Right ventricle myocardium inferior (tissue), 1 donor: ENCODE measurements at places on chromosomes 7 and 10. TPM values are rescaled to one million over a fixed set of nuclear protein-coding genes. Genes with fewer than 3 reads are reported as not detected.

GRCh38 chr7:145106001-145106400 is 270.1 kb upstream of the TPK1 start:
- peak; percentile 60 for DNase-seq

GRCh38 chr10:77861366-77861765 is 65.2 kb downstream of the DLG5 start:
- DNase-seq, result no peak

- no peak for DNase-seq
Measured at GRCh38 chr10:72081772-72082590, 6.4 kb downstream of the SPOCK2 start.

GRCh38 chr7:139680676-139681462 is 96.9 kb downstream of the HIPK2 start:
- DNase-seq, result peak; percentile 86

- no peak for DNase-seq
Measured at GRCh38 chr10:109454691-109455090, 468.6 kb downstream of the XPNPEP1 start.

DNA sequence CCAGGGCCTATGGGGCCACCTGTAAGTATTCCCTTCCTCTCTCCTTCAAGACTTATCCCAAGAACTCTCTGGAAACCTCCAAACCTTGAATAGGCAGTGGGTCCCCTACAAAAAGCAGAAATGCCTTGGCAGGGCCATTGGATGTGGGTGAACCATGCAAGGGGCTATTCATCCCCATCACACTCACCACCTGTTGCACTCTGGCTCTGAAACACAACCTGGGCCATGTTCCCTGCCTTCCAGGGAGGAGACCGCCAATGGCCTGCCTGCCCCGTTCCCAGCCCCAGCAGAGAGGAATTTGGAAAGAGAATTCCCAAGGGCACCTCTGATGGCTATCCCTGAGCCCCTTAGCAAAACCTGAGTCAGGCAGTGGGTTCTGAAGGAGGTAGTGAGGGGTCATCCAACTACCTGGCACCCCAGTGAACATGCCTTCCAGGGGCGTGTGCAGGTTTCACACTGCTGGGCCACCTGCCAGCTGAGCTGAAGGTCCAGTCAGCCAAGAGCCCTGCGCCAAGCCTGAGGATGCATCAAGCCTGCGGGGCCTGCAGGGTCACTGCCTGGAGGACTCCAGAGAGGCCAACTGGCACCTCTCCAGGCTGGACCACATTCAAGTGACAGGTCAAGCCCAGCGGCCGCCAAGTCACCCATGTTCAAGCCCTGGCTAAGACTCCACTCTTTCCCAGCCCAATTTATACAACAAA is 101.3 kb downstream of the COL13A1 start:
- no peak for DNase-seq

DNA sequence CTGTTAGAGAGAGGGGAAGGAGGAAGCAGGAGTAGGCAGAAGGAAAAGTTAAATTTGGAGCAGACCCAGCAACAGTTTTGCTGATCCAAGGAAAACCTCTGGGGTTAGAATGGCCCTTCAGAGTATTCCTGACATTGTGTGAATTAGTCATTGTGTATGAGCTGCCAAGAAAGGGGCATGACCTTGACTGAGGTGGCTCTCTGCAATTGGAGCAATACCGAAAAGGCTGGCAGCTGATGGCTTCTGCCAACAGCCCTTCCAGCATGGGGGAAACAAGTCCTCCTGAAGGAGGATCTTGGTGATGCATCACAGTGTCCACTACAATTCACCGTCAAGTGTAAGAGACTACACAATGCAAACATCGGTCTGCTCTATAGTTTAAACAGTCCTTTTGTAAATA is 20.6 kb upstream of the WASL start:
- no peak for DNase-seq

The ASIC3 gene
- 5.5 TPM for total RNA-seq
